Effector memory CD8-positive, alpha-beta T cell (primary cell): ENCODE measurements at places on chromosomes 6 and 20.

DNA sequence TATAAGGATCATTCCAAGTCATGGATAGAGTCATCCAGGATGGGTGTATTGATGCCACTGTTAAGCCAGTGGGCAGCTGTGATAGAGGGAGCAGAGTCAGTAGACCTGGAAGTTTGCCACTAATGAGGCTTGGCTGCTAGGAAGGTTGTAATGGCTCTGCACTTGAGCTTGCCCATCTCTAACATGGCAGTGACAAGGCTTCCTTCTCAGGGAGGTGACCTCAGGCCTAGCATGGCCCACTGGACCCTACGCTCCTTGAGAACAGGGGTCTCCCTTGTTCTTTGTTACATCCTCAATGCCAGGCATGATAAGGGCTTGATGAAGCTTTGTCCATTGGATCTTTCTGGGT is 155.1 kb downstream of the CD83 start:
- no peak for DNase-seq

GRCh38 chr6:12313306-12313991 is 23.3 kb downstream of the EDN1 start:
- no peak for DNase-seq

DNA sequence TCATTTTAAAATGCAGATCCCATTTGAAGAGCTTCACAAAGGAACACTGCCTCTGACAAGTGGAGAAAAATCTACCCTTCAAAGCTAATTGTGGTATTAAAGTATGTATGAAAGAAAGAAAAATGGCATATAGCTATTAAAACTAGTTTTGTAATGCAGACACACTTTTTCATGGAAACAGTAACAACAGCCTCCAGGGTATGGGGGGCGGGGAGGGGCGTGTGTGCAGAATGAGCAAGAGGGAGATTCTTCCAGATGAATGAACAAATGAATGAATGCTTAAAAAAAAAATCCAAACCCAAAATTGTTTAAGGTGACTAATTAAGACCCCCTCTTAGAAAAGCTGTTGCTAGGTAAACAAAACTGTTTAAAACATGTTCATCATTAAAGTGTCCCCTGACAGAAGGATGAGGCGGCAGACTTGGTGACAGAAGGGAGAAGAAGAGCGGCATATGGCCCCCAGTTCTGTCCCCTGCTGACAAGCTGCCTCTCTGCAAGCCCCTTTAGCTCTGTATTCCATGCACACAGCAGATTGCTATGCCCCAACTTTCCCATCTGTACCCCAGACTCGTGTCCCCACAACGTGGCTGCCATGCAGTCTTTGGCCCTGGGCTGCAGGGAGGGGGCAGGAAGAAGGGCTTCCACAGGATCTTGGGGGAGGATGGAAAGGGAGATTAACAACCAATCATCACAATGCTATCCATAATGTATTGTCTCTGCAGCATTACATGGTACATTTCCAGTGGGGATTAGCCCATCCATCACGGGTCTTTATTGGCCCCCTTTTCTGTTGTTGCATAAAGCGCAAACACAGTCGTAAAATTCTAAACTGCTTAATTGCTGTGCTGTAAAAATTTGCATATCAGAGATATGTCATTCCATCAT is 108.4 kb upstream of the OLIG3 start:
- no peak for DNase-seq

GRCh38 chr20:62805155-62805710 is 598 bp downstream of the OGFR start:
- no peak for DNase-seq

DNA sequence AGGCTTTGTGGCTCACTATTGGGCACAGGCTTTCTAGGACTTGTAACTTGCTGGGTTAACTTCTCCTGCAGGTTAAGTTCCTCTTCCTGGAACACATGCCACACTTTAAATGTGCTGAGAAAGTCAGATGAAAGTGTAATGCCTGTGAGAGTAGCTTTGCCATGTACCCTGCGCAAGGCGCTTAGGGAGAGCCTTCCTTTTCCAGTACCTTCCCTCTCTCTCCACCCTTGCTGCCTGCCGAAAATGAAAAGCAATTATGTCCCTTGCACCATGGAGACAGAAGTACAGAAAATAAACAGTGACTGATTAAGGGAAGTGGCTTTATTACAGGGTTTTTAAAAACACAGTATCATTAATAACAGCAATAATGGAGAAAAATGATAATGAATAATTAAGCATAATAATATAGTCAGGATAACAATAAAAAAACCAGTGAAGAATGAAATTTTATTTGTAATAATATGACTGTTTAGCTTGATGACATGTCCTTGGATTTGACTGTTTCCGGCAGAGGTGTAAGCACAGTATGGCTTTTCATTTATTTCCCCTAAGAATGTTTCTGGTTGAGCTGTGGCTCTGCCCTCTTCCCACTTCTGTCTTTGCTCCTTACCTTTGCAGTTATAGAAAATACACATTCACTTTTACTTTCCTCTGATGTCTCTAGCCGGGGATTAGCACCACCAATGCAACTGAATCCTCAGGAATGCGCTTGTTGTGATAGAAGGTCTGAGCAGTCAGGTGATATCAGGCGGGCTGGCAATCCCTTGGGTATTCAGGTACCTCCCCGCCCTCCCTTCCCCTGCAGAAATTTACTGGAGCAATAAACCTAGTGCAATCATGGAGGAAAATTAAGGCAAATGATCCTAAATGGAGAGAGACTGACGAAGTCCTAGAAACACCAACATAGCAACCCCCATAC is 472.3 kb upstream of the CITED2 start:
- no peak for DNase-seq

GRCh38 chr6:123503619-123504018 is 133.1 kb downstream of the TRDN start:
- no peak for DNase-seq

DNA sequence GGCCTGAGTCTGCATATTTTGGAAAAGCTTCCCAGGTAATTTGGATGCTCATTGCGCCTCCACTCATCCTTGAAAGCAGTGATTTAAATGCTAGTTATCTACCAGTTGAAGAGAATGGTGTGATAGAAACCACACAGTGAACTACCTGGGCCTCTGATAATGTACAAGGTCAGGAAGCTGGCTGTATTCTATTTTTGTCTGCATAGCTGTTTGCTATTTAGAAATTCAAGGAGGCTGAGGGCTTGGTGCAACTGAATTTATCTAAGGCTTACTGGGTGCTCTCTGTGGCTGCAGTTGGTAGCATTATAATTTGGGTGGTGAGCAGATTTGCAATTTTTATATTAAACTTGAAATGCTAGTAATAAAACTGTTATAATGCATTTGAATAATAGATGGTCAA is 245.6 kb downstream of the KIF16B start:
- no peak for DNase-seq

GRCh38 chr20:58011106-58011946 is 217.1 kb downstream of the ANKRD60 start:
- DNase-seq: no peak

GRCh38 chr20:10984294-10984693 is 310.5 kb upstream of the JAG1 start:
- DNase-seq: no peak

DNA sequence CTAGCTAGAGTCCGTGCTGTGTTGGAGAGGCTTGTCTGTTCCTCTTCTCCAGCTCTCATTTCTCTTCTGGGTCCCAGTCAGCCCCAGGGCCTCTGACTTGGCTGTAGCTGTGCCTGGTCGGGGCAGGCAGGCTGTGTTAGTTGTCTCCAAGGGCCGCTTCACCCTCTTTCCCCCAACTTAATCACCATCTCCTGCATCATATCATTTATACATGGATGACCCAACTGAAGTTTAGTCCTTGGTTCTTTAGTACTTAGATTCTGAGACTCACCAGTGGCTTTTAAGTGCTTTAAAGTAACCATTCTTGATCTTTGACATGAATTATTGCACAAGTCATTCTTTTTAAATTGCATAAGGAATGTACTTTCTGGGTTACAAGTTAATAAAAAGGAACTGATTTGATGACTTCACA is 127.3 kb downstream of the RTN4IP1 start:
- DNase-seq: no peak

DNA sequence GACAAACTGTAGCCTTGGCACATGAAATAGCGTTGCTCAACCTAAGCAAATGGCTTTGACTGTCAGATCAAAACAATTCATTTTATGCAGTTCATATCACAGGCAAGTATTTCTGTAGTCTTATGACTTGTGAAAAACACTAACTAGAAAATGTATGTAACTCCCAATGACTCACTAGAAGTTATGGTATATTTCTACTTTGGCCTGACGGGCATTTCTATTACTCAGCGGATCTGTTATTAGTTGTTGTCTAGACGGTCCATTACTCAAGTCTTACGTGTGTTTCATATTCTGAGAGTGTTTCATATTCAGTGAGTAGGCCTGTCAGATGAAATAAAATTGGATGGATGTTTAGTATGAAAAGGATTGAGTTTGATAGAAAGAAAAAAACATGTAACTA is 880.9 kb downstream of the PRIM2 start:
- DNase-seq: no peak

DNA sequence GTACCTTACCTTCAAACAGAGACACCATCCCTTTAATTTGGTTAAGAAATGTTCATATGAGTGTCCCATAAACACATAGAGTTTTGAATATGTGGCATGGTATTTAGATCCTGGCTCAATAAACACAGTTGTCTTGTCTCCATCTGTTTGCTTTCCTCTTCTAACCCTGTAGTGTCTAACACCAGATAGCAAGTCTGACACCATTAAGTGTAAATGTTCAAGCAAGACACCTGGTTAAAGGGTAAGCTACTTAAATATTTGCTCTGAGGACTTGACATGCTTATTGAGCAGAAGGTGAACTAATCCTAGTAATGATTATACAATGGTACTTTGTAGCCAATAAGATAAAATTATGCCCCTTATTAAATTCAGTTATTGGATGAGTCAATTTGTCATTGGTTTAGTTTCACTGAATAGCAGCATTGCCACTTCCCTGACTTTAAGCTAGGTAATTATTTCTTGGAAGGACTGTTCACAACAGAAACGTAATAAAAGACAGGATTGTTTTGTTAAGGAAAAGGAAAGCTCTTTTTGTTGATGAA is 26.9 kb upstream of the GOPC start:
- no peak for DNase-seq

DNA sequence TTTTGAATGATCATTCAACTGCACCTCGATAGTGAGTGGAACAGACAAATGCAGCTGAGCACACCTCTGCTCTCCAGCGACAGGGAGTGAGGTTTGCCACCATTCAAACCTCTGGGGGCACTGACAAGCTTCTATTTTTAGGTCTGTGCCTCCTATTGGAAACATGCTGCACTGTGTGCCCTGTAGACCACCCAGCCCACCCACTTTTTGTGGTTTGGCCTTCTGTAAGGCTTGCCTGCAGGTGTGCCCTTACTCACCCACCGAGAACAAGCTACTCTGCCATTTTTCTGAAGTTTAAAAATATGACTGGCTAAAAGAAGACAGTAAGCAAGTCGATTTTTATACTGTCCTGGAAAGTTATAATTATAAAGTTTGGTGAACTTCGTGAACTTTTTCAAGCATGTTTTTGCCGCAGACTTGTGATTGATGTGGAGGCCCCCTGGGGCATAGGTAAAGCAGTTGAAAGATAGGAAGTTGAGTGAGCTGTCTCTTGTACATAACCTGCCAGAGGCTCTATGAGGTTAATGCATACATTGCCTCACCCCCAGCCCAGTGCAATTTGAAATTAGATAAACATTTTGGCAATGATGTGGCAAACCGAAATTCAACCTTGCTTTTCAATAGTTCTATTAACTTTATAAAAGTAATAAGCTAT is 53.8 kb downstream of the ADGRG6 start:
- DNase-seq: no peak

DNA sequence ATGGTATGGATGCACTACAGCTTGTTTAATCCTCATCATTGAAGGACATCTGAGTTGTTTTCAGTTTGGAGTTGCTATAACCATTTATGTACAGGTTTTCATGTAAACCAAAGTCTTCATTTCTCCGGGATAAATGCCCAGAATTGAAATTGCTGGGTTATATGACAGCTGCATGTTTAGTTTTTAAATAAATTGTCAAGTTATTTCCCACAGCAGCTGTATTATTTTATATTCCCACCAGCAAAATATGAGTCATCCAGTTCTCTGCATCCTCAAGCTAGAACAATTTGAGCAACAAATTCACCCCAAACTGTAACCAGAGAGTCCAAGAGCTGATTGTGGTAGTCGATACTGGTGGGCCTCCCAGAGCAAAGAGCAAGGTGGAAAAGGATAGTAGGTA is 161.0 kb upstream of the PRND start:
- no peak for DNase-seq

- no peak for DNase-seq
Observed at GRCh38 chr6:21871831-21872230, 278.3 kb downstream of the SOX4 start.

- no peak for DNase-seq
Observed at GRCh38 chr20:44396369-44397130, 41.1 kb downstream of the HNF4A start.

DNA sequence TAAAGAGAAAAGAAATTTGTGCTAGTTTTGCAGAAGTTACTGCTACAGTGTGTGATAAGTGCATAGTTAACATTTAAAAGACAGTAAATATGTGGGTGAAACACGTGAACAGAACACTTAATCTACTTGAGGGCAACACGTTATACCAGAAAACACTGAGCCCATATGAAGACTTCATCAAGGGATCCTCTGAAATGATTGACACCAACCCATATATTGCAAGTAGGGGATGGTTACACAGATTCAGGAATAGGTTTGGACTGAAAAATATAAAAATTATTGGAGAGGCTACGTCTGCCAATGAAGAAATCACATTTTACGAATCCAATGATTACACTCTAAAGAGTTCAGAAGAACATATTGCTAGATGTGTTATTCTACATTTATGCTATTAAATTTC is 185.6 kb downstream of the GPX5 start:
- no peak for DNase-seq

GRCh38 chr6:6179858-6180623 is 140.4 kb downstream of the F13A1 start:
- no peak for DNase-seq

DNA sequence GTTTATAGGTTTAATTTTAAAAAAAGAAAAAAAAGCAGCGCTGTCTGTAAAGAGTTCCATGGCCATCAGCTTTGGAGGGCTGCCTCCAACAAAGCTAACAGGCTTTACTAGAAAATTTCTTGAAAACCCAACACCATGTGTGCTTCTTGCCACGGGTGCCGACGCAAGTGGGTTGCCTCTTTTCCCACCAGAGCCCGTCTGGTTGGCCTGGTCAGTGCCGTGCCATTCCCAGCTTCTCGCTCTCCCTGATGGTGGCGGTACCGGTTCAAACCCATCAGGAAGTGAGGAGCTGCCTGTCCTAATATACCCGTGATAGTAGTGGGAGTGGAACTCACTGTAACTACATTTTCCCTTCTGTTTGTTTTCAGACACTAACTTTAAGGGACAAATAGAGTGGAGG is 73.7 kb downstream of the CDH4 start:
- no peak for DNase-seq
